ENCODE measurements at places on chromosomes 6 and 20. TPM values are rescaled to one million over a fixed set of nuclear protein-coding genes. Genes with fewer than 3 reads are reported as not detected.

DNA sequence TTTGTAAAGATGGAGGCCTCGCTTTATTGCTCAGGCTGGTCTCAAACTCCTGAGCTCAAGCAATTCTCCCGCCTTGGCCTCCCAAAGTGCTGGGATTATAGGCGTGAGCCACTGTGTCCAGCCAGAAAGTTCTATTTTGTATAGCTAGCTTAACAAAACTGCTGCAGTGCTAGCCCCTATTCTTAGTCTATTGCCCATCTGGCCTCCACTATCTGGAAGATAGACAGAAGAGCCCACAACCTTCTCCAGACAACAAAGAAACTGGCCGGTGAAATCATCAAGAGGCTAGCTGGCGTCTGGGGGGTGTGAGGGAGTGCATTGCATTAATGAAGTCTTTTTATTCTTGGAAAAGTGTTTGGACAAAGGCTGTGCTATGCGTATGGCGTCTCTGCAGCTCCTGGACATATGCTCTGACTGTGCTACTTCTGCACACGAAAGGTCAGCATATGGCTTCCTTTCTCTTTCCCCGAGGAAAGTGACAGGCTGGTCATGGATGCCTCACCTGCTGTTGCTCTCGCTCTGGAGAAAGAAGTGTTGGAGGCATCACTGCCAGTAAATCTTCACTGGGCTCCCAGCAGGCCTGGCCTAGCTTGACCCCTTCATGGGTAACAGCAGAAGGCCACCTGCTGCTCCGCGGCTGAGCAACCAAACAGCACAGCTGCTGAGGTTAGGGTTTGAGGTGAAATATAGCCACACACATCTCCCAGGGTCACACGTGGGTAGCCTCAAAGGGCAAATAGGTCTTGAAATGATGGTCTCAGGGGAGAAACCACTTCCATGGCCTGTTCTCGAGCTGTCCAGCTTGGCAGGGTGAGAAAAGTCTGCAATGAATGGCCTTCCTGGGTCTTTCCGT is 95.1 kb upstream of the IYD start:
- DNase-seq = no peak

GRCh38 chr20:46021361-46022359 is 7.4 kb upstream of the SLC12A5 start:
- DNase-seq = peak; percentile 68

The ARMH2 gene
- total RNA-seq = 0.31 TPM

- DNase-seq = no peak
Observed at GRCh38 chr20:49219924-49220831, 962 bp downstream of the DDX27 start.

DNA sequence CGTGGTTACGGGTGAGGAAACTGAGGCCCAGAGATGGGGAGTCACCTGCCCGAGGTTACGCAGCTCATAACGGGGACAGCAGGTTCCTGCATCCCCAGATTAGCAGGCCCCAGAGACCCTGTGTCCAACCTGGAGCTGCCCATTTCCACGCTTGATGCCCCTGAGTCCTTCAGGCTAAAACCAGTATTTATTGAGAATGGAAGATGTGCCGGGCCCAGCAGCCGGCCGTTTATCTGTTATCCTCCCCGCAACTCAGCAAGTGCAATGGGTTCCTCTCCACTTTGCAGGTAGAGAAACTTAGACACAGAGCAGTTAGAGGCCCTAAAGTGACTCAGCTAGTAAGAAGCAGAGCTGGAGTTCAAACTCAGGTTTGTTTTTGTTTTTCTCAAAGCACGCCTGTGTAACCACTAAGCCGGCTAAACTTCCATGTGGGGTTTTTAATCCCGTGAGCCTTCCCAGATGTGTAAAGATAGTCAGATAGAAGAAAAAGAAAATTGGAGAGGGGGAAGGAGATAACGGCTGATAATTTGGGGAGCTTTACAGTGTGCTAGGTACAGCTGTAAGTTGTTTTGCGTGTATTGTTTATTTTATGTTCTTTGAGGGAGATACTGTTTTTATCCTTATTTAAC is 775 bp downstream of the PFDN4 start:
- no peak for DNase-seq

DNA sequence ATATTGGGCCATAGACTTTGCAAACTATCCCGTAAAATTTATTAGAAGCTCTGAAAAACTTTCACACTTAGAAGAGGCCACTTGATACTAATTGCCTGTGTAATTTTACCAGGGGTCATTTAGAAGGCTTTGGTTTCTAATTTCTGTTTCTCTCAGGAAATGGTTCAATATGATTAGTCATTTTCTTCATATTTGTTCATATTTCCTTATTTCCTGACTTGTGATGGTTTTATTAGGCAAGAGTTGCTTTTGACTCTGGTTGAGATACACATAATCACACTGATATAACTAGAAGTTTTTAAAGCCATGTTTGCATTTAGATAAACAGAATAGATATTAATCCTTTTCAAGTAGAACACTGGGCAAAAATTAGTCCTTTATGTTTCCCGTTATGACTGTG is 11.8 kb upstream of the HBS1L start:
- no peak for DNase-seq

GRCh38 chr20:21548390-21549035 is 34.6 kb upstream of the NKX2-2 start:
- no peak for DNase-seq

The MYB gene
- total RNA-seq = 23.8 TPM
